ENCODE measurements at places on chromosomes 13 and 19. TPM values are rescaled to one million over a fixed set of nuclear protein-coding genes. Genes with fewer than 3 reads are reported as not detected.

DNA sequence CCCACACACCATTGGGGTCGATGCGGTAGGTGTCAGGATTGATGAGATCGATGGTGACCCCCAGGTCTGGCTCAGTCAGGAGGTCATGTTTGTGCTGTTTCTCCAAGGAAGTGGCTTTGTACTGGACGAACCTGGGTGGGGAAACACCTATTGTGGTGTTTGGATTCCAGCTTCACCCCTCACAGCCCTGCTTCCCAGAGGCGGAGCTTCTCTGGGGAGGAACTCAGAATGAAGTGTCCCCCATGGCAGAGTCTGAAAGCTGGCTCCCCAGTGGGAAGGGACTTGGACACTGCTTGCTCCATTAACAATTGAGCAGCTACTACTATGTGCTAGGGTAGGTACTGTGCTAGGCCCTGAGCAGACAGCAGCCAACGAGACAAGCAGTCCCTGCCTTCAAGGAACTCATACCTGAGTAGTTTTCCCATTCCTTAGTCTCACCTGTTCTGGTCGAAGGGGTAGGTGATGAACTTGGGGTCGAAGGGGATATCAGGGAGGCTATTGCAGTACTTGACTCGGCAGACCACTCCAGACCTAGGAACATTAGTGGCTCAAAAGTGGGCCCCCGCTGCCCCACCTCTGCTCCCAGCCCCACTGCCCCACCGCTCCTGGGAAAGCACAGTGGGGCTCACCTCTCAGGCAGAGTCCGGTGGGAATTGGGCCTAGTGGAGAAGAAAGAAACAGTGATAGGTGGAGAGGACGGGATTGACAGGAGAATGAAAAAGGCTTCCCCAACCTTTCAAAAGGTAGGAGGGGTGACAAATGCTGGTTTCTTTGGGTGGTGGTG is 1.1 kb downstream of the PAF1 start:
- DNase-seq: no peak

METTL21C gene
- not detected for total RNA-seq

- DNase-seq: no peak
These were observed 12.0 kb downstream of the ZSWIM9 start for GRCh38 chr19:48182434-48182833.

RNF113B gene
- not detected for total RNA-seq

ICAM4 gene
- 0.43 TPM for total RNA-seq

COL4A1 gene
- 0.14 TPM for total RNA-seq

All from activated naive CD4-positive, alpha-beta T cell treated with anti-CD3 and anti-CD28 coated beads, Interleukin-2, amount 50 U/mL, for 72 hours (primary cell).